Posterior vena cava (tissue), 2 donors: ENCODE measurements at places on chromosomes 16 and 17. TPM values are rescaled to one million over a fixed set of nuclear protein-coding genes. Genes with fewer than 3 reads are reported as not detected.
A peak's percentile ranks its signal among the peaks of the same experiment; 100 is the strongest.

GRCh38 chr17:80931421-80932265 lies 60.0 kb upstream of the CHMP6 start:
- peak; percentile 60 for DNase-seq

GRCh38 chr16:17827313-17827712 lies 356.6 kb upstream of the XYLT1 start:
- DNase-seq, result no peak

GRCh38 chr17:35152421-35153140 lies 5.0 kb downstream of the UNC45B start:
- DNase-seq, result no peak

DNA sequence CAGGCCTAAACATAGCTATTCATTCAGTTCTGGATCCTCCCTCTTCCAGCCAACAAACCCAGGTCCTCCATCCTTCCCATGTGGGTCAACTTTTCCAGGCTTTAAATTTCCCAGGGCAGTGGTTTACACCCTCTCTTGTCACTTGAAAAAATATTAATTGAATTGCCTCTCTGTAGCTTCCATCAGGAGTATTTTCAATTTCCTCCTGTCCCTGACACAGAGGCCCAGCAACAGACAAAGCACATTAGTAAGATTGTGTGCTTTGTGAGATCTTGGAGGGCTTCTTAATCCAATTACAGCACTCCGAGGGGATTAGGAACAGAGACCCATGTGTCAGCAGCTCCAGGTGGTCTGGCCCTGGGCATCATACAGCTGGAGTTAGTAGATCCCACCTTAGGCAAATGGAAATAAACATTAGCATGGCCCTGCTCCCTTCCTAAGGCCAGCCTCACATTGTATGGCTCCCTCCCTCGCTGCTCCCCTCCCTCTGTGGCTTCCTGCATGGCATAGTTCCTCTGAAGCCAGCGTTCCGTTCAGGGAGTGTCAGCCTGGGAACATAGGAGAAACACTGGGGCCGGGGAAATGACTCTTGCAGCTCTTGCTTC lies 132.7 kb upstream of the HSBP1 start:
- DNase-seq, result no peak

DNA sequence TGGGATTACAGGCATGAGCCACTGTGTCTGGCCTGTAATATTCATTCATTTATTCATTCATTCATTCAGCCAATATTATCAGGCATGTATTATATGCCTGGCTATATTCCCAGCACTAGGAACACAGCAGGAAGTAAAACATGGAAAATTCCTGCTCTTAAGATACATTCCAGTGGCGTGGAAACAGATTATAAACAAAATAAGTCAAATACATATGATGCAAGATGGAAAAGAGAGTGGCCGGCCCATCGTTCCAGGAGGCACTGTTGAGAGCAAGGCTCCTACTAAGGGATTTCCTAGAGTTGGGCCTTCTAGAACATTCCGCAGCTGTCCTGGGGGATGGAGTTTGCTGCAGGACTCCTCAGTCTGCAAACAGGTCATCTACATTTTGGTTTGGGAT lies 17.7 kb downstream of the ADCY9 start:
- DNase-seq, result no peak

The NIP7 gene
- 14.3 TPM for total RNA-seq

GRCh38 chr17:65071861-65072260 lies 15.3 kb upstream of the GNA13 start:
- no peak for DNase-seq

DNA sequence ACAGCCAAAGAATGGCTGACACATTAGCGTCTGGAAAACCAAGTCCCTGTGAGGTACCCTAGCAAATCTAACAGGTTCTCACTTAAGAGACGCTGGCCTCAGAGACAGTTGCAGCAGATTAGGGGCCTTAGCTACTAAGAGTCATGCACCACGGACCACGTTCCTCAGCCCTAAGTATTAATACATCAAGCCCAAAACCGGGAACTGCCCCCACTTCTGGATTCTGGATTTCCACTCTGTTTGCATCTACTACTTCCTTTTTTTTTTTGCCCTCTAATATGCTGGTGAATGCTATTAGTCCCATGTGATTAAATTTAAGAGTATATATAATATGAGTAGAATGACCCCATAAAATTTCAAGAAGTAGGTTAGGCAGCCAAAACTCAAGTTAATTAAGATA lies 775 bp upstream of the TERB1 start:
- DNase-seq, result no peak

The SMARCD2 gene
- total RNA-seq, result 45.6 TPM

The ORMDL3 gene
- 43.2 TPM for total RNA-seq

DNA sequence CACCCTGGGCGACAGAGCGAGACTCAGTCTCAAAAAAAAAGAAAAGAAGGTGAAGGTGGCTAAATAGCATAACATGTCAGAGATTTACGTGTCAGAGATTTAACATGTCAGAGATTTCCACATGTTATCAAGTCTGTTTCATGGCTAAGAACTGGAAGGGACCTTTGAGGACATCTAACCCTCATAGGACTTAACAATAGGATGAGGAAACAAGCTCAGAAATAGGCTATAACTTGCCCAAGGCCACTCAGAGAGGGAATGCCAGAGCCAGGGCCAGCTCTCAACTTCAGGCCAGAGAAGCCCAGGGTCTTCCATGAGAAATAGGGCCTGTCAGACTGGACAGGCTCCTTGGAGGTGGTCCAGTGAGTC lies 26.8 kb upstream of the ZNF629 start:
- DNase-seq, result no peak

GRCh38 chr16:11585460-11586377 lies 1.0 kb downstream of the LITAF start:
- DNase-seq, result peak; percentile 82

DNA sequence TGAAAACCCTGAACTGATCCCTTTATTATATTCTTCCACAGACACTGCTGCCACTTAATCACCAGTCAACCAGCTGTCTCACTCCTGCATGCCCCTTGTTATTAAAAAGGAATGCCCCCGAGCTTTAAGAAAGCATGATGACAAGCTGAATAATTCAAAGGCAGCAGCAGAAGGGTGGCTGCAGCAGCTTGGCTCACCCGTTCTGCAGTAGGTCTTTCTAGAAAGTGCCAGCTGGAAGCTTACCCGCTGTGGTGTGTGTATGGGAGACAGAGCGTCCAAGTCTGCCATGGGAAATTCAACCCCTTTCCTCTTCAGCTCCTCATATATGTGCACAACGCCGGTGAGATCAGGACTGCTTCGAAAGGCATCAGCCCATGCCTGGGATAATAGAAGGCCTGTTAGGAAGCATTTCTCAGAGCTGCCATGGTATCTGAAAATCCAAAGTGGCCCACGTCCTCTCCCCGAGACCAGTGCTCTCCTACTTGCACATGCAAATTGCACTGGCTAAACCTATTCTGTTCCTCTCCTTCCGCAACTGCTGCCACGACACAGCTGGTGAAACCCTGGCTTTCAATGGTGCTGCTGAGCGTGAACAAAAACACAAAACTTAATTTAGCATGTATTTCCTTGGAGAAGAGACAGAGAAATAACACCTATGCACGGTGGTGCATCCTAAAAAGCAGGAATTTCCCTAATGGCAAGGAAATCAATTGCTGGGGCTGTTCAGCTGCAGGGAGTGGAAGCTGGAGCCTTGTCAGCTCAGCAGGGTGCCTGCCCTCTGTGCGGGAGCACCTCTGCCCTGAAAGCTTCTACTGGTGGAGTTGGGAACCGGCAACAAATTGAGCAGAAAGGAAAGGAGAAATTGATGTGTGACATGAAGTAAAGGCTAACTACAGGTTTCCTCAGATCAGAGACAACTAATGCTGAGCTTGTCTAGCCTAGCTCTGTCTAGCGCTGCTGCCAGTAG lies 47.9 kb upstream of the SREBF1 start:
- no peak for DNase-seq

The DNAJA2 gene
- total RNA-seq, result 46.9 TPM

The TNFRSF13B gene
- not detected for total RNA-seq

GRCh38 chr16:59432276-59432675 lies 698.2 kb upstream of the GOT2 start:
- DNase-seq, result no peak

The CEP295NL gene
- 4.9 TPM for total RNA-seq

- DNase-seq, result no peak
Measured at GRCh38 chr17:40419559-40420331, 2.0 kb upstream of the TOP2A start.

- DNase-seq, result no peak
Measured at GRCh38 chr16:48335961-48336360, 49.3 kb downstream of the SIAH1 start.

The GPR139 gene
- total RNA-seq, result not detected

The ZP2 gene
- not detected for total RNA-seq

DNA sequence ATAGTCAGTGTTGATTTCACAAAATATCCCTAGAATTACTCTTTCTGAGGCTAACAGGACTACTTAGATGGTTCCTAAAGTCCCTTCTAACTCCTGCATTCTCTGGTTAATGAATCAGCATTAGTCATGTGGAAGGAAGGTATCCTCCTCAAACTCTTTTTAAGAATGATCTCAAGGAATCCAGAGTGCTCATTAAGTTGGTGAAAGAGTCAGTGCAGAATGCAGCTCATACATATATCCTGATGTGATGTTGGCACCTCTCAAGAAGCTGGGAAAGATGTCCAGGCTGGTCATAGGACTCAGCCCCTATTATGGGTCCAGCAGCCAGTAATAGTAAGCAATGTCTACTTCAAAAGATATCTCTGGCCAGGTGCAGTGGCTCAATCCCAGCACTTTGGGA lies 65.5 kb downstream of the PIGL start:
- no peak for DNase-seq

DNA sequence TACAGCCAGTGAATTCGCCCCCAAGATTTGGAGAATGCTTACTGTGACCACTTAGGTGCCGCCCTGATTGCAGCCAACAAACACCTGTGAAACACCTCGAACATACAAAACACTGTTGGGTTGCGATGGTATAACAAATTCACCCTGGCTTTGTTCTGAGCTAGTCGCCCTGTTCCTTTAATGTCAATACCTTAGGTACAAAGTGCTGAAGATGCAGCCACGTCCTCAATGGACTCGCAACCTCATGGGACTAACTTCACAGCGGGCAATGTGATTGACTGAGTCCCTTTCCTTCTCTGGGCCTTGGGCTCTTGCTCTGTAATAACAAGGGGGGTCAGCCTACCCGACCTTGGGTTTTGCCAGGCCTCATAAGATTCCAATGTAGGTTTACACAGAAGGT lies 28.9 kb upstream of the GOSR2 start:
- no peak for DNase-seq

DNA sequence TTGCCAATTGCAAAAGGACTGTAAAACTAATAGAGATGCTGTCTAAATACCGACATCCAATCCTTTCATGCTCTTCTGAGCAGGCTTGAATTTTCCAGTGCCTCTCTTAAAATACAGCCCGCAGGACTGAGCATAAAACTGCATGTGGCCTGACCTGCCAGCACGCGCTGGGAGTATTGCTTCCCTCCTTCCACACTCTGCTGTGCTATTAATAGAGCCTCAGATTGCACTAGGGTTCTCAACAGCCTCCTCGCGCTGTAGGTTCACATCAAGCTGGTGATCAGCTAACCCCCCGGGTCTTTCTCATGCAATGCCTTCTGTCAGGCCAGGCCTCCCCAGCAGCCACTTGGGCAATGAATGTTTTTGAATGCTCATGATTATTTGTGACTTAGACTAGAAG lies 14.2 kb upstream of the MSI2 start:
- DNase-seq, result no peak

DNA sequence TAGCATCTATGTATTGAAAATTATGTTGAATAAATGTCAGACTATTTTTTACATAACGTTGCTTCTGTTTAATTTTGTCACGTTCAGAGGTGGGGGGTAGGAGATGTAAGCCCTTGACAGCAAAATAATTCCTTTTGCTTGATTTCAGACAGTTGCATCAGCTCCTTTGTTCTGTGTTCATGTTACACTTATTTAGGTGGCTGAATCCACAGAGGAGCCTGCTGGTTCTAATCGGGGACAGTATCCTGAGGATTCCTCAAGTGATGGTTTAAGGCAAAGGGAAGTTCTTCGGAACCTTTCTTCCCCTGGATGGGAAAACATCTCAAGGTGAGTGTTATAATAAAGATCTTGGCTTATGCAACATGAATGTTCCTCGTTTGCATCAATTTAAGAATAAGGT lies 4.5 kb downstream of the HERPUD1 start:
- no peak for DNase-seq

The EVPLL gene
- total RNA-seq, result not detected

DNA sequence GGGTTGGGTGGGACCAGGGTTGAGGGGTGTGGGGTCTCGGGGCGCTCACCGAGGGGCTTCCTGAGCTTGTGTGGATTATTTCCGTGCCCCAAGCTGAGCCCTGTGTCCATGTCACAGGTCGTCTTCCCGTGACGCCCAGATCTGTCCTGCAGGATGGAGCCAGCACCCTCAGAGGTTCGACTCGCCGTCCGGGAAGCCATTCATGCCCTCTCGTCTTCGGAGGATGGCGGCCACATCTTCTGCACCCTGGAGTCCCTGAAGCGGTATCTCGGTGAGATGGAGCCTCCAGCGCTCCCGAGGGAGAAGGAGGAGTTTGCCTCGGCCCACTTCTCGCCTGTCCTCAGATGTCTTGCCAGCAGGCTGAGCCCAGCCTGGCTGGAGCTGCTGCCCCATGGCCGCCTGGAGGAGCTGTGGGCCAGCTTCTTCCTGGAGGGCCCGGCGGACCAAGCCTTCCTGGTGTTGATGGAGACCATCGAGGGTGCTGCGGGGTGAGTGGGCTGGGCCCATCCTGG lies 1.0 kb downstream of the TELO2 start:
- no peak for DNase-seq

DNA sequence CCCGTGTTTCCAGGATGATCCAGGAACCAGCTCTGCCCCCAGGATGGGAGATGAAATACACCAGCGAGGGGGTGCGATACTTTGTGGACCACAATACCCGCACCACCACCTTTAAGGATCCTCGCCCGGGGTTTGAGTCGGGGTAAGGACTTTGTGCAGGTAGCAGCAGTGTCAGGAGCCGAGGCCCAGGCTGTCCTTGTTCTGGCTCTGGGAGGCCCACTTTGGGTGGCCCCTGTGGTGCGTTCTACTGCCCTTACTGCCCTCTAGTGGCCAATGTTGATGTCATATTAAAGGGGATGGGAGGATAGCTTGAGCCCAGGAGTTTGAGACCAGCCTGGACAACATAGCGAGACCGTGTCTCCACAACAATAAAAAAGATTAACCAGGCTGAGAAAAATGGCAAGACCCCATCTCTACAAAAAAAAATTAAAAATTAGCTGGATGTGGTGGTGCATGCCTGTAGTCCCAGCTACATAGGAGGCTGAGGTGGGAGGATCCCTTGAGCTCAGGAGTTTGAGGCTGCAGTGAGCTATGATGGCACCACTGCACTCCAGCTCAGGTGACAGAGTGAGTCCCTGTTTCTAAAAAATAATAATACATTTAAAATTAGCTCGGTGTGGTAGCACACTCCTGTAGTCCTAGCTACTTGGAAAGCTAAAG lies 20.9 kb upstream of the CLEC18A start:
- no peak for DNase-seq

- no peak for DNase-seq
Measured at GRCh38 chr17:8986295-8986694, 20.8 kb upstream of the PIK3R5 start.
